Activated CD4-positive, alpha-beta memory T cell treated with anti-CD3 and anti-CD28 coated beads for 36 hours (primary cell): ENCODE measurements at places on chromosomes 4 and X. TPM values are rescaled to one million over a fixed set of nuclear protein-coding genes. Genes with fewer than 3 reads are reported as not detected.

The TBX22 gene
- total RNA-seq, result not detected

The NEIL3 gene
- total RNA-seq, result 18.2 TPM

The ADH7 gene
- total RNA-seq, result not detected

The TECRL gene
- total RNA-seq, result not detected

The IL3RA gene
- 1.2 TPM for total RNA-seq

The POU4F2 gene
- not detected for total RNA-seq

The TEC gene
- 1.8 TPM for total RNA-seq

DNA sequence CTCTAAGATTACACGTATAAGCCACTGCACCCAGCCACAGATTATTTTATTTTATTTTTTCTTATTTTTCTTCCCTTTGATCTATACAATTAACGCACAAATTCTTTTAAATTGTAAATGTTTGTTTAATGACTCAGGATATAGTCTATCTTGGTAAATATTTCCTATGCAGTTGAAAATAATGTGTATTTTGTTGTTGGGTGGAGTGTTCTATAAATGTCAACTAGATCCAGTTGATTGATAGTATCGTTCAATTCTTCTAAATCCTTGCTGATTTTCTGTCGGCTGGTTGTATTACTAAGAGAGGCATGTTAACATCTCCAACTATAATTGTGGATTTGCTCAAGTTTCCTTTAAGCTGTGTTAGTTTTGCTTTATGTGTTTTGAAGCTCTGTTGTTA lies 92.0 kb downstream of the TRAPPC11 start:
- no peak for DNase-seq

DNA sequence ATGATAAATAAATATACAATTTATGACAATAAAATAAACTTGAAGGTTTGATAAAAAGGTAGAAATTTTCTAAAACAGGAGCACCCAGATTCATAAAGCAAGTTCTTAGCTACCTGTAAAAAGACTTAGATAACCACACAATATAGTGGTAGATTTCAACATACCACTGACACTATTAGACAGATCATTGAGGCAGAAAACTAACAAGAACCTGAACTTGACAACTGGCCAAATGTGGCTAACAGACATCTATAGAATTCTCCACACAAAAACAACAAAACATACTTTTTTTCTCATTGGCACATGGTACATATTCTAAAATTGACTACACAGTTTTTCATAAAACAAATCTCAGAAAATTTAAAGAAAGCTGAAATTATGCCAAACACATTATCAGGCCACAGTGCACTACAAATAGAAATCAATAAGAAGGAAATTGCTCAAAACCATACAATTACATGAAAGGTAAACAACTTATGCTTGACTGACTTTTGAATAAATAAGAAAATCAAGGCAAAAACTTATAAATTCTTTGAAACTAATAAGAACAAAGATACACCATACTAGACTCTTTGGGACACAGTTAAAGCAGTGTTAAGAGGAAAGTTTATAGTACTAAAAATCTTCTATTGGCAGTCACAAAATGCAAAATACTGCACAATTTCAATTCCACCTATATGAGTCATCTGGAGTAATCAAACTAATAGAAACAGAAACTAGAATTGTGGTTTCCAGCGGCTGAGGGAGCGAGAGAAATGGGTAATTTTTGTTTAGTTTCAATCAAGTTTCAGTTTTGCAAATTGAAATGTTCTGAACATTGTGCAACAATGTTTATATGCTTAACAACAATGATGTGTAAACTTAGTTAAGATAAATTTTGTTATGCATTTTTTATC lies 925.6 kb downstream of the SH3BGRL start:
- no peak for DNase-seq

GRCh38 chr4:931194-931959 lies 739 bp downstream of the GAK start:
- DNase-seq, result peak; percentile 30

GRCh38 chr4:32830160-32830559 lies 2110.0 kb downstream of the PCDH7 start:
- DNase-seq, result no peak

DNA sequence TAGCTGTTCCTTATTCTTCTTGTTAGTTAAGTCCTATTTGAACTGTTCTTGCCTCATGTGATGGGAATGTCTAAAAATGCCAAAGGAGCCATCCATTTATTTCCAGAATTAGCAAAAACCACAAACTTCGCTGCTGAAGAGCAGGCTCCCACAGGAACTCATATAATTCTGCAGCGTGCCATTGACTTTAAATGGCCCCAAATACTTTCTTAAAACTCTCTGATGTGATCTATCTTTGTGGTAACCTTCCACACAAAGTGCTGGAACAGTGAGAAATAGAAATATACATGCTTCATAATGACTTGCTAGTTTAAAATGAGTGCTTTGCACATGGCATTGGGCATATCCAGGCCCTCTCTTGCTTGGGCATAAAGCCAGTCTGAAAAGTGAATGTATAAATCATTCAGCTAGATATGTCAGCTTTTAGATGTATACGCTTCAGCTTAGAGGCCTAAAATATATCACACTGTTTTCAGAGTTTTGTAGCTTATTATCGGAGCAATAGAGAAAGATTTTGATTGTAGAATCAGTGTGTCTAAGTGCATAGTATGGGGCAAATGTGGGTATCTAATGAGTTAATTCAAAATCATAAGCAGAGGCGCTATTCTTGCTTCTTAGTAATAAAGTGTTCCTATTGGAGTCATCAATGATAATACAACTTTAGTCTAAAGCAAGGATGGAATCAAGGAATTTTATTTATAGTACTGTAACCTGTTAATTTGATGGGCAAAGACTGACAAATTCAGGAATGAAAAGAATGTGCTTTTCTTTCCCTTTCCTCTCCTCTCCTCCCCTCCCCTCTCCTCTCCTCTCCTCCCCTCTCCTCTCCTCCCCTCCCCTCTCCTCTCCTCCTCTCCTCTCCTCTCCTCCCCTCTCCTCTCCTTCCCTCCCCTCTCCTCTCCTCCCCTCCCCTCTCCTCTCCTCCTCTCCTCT lies 392.2 kb upstream of the ZFP42 start:
- DNase-seq, result no peak

- DNase-seq, result peak; percentile 21
These were observed at the start of gene ARHGAP24 for GRCh38 chr4:85474818-85475630. Gene ARHGAP24 (plus strand): TSS chr4:85475150.

DNA sequence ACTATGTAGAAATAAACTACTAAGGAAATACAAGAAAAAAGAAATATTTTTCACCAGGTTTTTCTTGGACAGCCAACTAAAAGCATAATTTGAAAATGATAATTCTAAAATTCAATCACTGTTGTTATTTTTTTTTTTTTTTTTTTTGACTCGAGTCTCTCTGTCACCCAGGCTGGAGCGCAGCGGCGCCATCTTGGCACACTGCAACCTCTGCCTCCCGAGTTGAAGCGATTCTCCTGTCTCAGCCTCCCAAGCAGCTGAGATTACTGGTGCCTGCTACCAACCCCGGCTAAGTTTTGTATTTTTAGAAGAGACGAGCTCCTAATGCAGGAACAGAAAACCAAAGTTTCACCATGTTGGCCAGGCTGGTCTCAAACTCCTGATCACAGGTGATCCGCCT lies 122.3 kb upstream of the UGT8 start:
- no peak for DNase-seq

DNA sequence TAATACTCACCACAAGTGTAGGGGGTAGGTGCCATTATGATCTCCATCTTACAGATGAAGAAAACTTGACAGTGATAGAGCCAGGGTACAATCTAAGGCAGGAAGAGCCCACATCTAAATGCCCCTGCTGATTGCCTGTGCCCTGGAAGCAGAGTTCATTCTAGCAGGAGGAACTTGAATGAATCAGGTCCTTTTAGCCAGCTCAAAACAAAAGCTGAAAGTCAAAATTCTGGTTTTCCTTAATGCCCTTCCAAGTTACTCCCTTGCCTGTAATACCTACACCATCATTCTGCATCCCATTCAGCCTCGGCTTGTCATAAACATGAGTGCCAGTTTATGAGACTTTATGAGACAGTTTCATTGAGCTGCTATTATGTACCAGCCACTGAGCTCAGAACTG lies 89.6 kb downstream of the SCD5 start:
- DNase-seq, result no peak
